Heart right ventricle (tissue), 16 donors: ENCODE measurements at places on chromosomes 6 and 20.

- DNase-seq, result no peak
Observed at GRCh38 chr6:166420351-166420750, 37.6 kb upstream of the MPC1 start.

DNA sequence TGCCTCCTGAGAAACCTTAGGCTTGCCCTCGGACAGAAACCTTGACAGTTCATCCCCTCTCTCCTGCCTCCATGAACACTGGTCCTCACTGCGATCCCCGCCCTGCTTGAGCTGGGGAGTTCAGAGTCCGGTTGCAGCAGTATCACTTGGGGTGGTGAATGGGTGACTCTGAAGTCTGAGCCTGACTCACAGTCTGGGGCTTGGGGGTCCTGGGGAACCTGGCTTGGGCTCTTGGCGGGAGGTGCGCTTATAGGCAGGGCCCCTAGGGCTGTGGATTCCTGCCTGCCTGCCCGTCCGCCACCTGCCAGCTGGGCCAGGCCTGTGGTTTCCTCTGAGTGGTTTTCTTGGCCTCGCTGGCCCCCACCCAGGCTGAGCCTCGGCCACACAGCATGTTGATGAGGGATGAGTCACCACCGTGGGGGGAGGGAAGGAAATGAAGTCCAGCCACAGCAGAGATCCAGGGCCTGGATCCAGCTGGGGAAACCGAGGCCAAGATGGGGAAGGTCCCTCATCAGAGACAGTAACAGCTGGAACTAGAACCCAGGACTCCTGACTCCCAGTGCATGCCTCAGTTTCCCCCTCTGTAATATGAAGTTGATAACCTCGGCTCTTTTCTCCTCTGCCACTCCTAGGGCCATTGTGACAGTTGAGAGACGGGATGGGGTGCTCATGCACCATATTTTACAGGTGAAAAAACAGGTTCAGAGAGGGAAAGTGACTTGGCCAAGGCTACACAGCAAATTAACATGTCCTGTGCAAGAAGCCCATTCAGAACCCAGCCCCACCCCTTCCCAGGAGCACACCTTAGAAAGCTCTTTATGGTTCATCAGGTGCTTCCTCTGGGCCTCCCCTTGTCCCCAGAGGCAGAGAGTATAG is 9.2 kb downstream of the FOXS1 start:
- peak; percentile 77 for DNase-seq

DNA sequence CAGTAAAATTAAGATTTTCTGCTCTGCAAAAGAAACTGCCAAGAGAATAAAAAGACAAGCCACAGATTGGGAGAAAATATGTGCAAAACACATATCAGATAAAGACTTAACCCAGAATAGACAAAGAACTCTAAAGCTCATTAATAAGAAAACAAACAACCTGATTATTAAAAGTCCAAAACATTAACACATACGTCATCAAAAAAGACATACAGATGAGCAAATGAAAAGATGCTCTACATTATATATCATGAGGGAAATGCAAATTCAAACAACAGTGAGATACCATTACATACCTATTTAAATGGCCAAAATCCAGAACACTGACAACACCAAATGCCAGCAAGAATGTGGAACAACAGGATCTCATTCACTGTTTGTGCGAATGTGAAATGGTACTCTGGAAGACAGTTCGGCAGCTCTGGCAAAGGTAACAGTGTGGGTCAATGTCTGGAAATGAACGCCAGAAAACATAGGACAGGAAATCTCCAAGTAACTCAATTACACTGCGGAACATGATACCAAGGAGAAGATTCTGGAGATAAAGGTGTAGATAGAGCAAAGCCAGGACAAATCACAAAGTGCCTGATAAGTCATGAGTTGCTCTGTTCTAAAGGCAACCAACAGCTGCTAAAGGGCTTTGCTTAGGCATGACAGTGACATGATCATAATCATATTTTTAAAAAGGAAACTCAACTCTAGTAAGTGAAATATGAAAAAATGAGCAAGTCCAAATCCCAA is 96.8 kb downstream of the PDE10A start:
- no peak for DNase-seq

GRCh38 chr6:109010705-109011102 is 83.9 kb downstream of the SESN1 start:
- no peak for DNase-seq

GRCh38 chr6:105763866-105764265 is 322.3 kb upstream of the PRDM1 start:
- DNase-seq, result no peak

DNA sequence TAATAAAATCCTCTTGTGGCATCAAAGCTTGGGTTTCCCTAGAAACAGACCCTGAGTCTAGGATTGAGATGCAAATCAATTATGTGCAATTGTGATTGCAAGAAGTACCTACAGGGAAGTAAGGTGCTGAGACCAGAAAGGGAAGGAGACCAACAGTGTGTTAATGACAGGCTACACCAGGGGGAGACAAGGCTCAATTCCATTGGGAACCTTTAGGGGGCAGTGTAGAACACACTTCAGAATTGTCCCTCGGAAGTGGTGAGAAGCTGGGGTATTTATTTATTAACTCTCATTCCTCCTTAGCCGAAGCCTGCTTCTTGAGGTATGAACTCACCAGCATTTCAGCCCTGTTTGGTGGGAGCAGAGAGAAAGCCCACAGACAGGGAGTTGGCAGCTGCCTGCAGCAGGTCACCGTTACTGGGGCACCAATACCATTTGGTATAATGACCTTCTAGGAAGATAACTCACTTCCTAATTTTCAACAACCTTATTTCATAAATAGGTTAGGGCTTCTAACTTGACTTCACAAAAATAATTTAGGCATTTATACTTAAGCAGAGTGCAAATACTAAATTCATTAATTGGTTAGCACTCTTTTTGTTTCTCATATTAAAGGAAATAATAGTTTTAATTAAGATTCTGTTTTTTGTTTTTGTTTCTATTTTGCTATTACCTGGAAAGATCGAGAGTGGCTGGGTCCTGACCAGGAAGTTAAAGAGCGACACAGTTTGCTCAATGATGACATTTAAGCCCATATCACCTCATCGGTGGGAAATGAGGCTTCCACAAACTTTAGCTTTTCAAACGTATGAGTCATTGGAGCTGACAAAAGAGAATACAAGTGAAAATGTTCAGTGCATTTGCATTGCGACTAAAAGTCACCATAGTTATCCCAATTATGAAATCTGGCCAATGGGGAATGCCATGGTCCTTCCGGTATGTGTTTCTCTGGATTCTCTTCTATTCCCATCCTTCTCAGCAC is 94.8 kb downstream of the BTBD3 start:
- peak; percentile 18 for DNase-seq

GRCh38 chr6:105099371-105099770 is 80.4 kb downstream of the POPDC3 start:
- DNase-seq, result no peak

GRCh38 chr6:22457996-22458395 is 111.4 kb upstream of the HDGFL1 start:
- no peak for DNase-seq

DNA sequence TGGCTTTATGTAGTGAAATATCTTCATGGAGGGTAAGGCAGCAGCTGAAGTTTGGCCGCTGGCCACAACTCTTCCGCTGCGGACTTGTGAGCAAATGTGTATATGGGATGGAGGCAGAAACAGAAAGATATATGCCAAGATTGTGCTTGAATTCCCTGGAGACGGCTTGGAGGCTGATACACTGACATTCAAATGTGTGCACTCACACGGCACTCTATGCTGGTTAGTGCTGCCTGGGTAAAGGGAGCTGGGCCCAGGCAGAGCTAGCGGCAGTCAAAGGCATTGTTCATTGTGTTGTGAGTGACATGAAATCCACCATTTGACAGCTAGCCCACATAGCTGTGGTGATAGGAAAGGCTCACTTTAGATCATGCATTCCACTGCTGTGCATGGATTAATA is 202.7 kb downstream of the CLIC5 start:
- DNase-seq, result no peak

GRCh38 chr20:20206788-20207187 is 154.5 kb downstream of the CFAP61 start:
- no peak for DNase-seq

DNA sequence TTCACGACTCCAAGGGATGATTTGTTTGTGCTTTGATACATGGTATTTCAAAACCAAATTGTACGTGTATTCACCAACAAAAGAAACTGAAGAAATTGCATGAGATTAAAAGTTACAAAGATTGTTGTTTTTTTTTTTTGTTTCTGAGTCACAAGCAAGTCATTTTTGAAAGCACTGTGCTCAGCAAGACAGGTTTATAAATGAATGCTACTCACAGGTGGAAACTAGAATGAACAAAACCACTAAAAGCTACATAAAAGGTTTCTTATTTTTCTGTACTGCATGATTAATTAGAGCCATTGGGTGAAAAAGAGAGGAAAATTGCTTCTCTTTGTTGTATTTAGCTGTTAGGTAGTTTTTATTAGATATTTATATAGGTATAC is 90.2 kb upstream of the RIPOR2 start:
- no peak for DNase-seq

- no peak for DNase-seq
Observed at GRCh38 chr6:37109714-37110499, 60.0 kb upstream of the PIM1 start.
